ENCODE measurements at places on chromosomes 16 and 17.

DNA sequence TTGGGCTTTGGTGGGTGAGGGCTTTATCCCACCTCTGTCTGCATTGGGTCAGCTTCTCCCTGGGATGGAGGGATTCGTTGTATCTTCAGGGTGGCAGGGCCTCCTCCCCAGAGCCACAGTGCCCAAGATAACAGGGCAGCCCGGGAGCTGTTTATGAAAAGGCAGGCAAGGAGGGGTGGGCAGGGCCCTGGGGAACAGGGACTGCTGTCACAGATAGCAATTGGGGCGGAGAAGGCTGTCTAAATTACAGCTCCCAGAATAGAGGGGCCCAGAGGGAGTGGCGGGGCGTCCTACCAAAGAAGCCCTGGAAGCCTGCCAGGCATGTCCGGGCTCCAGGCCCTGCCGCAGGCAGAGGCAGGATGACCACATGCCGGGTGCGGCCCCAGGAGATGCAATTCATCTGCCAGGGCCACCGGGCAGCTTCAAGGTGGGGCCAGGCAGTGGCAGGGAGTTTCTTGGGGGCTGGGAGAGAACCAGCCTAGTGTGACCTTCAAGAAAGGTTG is 18.8 kb upstream of the PHOSPHO1 start:
- DNase-seq, result no peak

DNA sequence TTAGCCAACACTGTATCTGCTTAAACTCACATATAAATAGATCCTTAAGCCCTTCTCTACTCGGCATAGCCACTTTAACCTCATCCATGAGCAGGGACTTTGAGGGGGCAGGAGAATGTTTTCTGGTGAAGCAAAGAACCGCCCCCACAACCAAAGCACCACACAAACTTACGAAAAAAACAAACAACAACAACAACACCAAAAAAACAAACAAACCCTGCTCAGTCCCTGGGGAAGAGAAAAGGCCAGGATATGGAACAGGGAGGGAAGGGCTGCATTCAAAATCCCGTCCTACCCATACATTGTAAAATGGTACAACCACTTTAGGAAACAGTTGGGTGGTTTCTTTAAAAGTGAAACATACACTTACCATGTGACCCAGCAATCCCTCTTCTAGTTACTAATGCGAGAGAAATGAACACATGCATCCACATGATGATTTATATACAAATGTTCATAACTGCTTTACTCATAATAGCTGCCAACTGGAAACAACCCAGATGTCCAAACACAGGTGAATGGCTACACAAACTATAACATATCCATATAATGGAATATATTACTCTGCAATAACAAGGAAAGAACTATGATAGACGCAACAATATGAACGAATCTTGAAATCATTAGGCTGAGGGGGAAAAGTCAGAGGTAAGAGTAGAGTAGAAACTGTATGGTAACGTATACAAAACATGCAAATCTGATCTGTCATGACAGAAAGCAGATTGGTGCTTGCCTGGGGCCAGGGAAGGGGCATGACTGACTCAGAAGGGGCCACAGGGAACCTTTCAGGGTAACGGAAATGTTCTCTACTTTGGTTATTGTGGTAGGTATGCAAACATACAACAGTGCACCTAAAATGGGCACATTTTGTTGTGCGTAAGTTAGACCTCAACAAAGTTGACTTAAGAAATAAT is 37.7 kb upstream of the TOB1 start:
- DNase-seq, result peak; percentile 59

GRCh38 chr16:87308826-87309225 is 8.4 kb downstream of the C16orf95 start:
- no peak for DNase-seq

- DNase-seq, result no peak
These were observed 12.4 kb upstream of the CYB561 start for GRCh38 chr17:63458478-63458877.

GRCh38 chr16:87314990-87315420 is 2.2 kb downstream of the C16orf95 start:
- DNase-seq, result no peak

- no peak for DNase-seq
These were observed 57.0 kb downstream of the CCDC57 start for GRCh38 chr17:82155606-82156005.

- DNase-seq, result no peak
These were observed 5.6 kb upstream of the TBX2 start for GRCh38 chr17:61393904-61394629.

- no peak for DNase-seq
These were observed 69.6 kb upstream of the RCVRN start for GRCh38 chr17:9974448-9975381.

- DNase-seq, result no peak
These were observed 2.3 kb upstream of the CSNK2A2 start for GRCh38 chr16:58200004-58200797.

DNA sequence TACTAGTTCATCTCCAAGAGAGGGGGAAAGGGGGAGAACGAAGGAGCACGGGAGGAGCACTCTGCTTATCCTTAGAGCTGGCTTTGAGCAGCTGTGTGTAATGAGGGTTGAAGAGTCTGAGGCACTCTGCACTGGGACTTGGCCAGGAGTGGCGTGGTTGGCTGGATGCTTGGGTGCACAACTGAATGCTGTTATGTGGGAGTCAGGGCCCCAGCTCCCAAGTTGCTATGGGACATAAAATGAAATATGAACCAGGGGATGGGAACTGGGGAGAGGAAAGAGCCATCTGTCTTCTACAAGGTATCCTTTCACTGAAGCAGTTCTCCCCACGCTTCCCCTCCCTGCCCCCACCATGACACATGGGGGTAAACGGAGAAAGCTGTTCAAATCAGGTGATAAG is 105.9 kb upstream of the ANKFN1 start:
- no peak for DNase-seq

DNA sequence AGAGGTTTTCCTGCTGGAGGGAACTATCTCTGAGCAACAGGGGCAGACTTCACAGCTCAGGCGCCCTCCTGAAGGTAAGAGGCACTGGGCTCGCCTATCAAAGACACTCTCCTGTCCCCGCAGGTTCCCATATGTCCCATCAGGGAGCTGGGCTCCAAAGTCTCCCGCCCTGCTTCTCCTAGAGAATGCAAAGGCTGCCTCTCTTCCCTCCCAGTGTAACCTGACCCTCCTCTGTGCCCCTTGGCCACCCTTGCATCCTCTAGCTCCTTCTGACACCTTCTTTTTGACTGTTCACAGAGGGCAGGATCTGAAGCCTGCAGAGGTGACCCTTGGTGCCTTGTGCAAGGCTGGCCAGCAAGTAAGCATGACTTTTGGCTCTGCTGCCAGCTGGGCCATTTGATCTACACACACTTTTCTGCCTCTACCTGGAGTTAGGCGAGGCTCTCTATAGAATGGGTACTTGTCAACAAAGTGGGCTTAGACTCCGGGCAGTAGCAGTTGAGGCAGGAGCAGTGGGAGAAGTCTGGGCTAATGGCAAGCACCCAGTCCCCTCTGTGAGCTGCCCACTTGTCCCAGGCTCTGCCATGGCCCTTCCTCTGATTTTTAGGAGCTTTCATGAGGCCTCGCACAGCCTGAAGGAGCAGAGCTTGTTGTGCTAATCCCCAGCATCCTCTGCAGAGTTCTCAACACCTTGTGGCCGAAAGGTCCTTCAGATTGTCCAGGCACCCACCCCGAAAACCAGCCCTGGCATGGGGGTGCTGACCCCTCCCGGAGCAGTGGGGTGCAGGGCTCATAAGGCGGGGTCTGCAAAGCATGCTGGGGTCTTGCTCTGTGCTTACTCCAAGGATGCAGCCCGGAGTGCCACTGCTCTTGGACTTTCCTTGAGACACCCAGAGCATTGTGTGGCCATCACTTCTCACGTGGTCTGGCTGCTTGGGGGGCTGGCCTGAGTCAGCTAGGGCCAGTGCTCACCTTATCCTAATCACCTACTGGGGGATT is 122.9 kb downstream of the METRNL start:
- DNase-seq, result no peak

GRCh38 chr16:30998852-30999761 is 11.3 kb downstream of the STX1B start:
- no peak for DNase-seq

DNA sequence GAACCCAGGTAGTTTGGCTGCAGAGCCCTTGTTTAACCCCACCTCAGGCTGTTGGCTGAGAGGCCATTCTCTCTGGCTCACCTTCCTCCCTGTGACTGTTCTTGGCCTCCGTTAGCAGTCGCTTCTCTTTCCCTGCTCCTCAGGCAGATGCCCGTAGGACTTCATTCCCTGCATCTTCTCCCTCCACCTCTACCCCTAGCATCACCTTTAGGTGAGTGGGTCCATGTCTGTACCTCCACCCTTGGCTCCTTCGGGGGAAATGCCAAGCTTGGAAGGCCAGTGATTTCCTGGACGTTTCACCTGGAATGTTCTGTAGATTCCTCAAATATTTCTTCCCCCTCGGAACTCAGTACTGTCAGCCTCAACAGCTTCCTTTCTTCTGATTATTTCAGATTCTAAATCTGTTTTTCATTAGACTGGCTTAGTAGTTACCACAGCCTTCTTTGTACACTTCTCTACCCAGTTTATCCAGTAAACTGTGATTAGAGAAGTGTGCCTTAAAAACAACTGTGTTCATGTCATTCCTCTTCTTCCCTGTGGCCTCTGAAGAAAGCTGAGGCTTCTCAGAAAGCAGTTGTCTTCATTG is 227.9 kb downstream of the MSI2 start:
- DNase-seq, result no peak

DNA sequence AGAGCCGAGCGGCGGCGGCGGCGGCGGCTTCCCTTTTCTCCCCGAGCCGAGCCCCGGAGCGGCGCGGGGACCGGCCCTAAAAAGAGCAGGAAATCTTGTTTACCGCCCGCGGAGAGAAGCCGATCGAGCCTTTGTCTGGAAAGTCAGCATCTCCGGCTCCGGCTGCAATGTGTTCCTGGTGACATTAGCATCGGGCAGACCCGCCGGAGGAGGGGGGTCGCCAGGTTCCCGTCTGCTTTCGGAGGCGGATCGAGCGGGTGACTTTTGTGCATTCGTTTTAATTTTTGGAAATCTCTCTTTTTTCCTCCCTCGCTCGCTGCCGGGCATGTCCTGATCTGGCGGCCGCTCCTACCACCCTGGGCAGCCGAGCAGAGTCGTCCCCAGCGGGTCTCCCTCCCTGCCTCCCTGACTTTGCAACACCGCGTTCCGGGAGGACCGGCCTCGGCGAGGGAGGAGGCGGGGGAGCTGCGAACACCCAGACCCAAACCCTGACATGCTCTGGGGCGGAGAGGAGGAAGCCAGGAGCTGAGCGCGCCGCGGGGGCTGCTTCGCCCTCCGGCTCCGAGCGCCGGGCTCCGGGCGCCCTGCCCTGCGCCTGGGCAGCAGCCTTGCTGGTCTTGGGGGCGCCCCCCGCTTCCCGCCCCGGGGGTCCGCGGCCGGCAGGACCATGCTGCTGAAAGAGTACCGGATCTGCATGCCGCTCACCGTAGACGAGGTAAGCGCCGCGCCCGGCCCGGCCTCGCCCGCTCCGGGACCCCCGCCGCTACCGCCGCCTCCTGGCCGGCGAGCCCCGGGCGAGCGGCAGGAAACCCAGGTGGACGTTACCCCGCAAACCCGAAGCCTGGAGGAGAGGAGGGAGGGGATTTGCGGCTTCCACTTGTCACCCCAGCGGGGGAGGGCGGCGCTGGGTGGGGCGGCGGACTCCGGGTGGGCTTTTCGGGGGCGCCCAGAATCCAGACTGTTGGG is 690 bp downstream of the PITPNC1 start:
- peak; percentile 48 for DNase-seq

GRCh38 chr17:81115749-81116464 is 49.4 kb upstream of the PVALEF start:
- no peak for DNase-seq

- DNase-seq, result peak; percentile 70
These were observed 1.8 kb downstream of the MMP15 start for GRCh38 chr16:58027161-58027915.

GRCh38 chr16:64159976-64160375 is 961.9 kb downstream of the CDH11 start:
- DNase-seq, result no peak

- DNase-seq, result peak; percentile 90
These were observed 18.4 kb upstream of the ZFP90 start for GRCh38 chr16:68520649-68521086.

GRCh38 chr17:18356624-18357023 is 6.7 kb downstream of the SHMT1 start:
- DNase-seq, result no peak

GRCh38 chr16:19680881-19681340 is 37.1 kb downstream of the KNOP1 start:
- DNase-seq, result no peak

- DNase-seq, result no peak
These were observed 99.0 kb downstream of the OMG start for GRCh38 chr17:31198026-31198425.

DNA sequence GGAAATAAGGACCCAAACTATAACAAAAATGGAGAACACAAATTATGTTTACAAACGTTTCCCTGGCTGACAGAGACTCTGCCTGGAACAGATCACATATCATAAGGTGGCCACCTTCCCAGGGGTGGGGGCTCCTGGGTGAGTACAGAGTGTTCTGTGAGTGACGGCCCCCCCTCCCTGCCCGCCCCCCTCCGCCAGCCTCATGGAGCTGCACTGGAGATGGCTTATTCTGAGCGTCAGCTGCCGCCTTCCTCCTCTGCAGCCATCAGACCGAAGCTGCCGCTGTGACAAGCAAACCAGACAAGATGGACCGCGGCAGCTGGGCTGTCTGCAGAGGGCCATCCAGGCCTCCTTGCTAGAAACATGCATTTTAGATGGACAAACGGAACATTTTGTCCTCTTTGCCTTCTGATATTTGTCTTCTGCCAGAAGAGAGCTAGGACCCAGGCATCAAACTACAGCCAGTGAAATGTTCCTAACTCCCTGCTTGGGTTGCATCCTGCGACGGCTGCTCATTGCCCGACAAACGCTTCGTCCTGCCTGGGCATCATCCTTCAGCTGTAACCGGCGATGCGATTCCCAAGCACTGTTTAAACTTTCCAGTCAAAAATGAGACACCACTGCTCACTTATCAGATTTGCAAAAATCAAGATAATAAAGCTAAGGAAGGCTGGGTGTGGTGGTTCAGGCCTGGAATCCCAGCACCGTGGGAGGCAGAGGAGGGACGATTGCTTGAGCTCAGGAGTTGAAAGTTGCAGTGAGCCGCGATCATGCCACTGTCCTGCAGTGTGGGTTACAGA is 15.3 kb upstream of the RPTOR start:
- no peak for DNase-seq

DNA sequence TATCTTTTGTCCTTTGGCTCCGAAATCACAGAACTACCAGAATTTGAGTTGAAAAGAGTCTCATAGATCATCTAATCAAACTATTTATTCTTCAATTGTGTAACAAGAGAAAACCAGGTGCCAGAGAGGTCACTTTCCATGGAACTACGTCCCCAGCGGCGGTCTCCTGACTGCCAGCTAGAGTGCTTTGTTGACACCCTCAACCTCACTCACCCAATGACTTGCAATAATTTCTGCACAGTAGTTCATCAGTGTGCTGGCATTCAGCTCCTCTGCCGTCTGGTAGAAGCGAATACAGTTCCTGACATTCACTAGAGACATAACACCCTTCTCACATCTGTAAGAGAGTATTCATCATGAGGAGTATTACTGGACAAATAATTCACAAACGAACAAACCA is 54.2 kb downstream of the ANKFY1 start:
- DNase-seq, result no peak

GRCh38 chr17:34990921-34991365 is 10.6 kb downstream of the LIG3 start:
- no peak for DNase-seq
